ENCODE measurements at places on chromosomes 1 and 21. TPM values are rescaled to one million over a fixed set of nuclear protein-coding genes. Genes with fewer than 3 reads are reported as not detected.

GRCh38 chr1:3229081-3229725 is 160.2 kb downstream of the PRDM16 start:
- no peaks in the 10 kb centered on the region for H3K36me3 ChIP-seq
- no peak overlapping the region for H3K27ac ChIP-seq
- H3K4me3 ChIP-seq: no peak overlapping the region
- no peaks in the 10 kb centered on the region for H3K27me3 ChIP-seq
- H3K4me1 ChIP-seq: peaks cover 32% of the 10 kb centered on the region

DNA sequence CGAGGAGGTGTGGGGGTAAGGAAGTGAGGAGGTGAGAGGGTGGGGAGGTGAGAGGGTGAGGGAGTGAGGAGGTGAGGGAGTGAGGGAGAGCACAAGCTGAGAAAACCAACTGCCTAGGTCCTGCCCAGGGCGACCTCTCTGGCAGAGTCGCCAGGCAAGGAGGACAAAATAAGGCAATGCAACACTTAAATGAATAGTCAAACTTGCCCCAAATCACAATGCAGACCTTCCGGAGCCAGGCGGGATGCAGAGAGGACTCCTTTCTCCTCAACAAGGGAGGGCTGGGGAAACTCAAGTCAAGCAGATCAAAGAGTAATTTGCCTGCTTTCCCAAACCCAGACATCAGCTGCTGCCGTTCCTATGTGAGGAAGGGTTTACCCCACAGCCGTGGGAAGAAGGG is 86.0 kb downstream of the CCDC185 start:
- H3K27me3 ChIP-seq: no peaks in the 10 kb centered on the region
- H3K4me3 ChIP-seq: no peak overlapping the region
- H3K36me3 ChIP-seq: no peaks in the 10 kb centered on the region
- no peaks in the 10 kb centered on the region for H3K4me1 ChIP-seq
- DNase-seq: no peak

GRCh38 chr1:196180847-196181593 is 427.2 kb downstream of the KCNT2 start:
- DNase-seq: no peak
- no peaks in the 10 kb centered on the region for H3K27me3 ChIP-seq
- H3K4me1 ChIP-seq: no peaks in the 10 kb centered on the region
- H3K27ac ChIP-seq: no peak overlapping the region
- no peaks in the 10 kb centered on the region for H3K36me3 ChIP-seq
- H3K4me3 ChIP-seq: no peak overlapping the region

- no peaks in the 10 kb centered on the region for H3K36me3 ChIP-seq
- H3K4me3 ChIP-seq: no peak overlapping the region
- no peak for DNase-seq
- H3K27me3 ChIP-seq: no peaks in the 10 kb centered on the region
Observed at GRCh38 chr1:154006136-154006535, 15.6 kb downstream of the RPS27 start.

DNA sequence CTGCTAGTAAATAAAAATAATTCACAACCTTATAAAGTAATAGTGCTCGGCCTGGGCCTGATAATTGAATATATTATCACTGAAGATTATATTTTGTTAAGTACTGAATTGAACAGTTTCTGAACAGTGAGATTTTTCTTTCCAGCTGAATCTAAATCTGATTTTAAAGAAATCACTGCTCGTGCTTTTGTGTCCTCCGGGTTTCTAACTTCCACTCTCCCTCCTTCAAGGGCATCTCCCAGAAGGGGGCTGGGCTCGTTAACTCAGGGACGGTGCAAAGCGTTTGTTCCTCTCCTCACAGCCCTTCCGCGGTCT is 823 bp upstream of the KIF1B start:
- no peak for DNase-seq
- no peaks in the 10 kb centered on the region for H3K36me3 ChIP-seq
- peaks cover 29% of the 10 kb centered on the region for H3K4me1 ChIP-seq
- no peaks in the 10 kb centered on the region for H3K27me3 ChIP-seq
- H3K4me3 ChIP-seq: peak overlapping the region; percentile 96
- H3K27ac ChIP-seq: peak overlapping the region; percentile 100

GRCh38 chr1:172089768-172090510 is 248.6 kb downstream of the DNM3 start:
- H3K27ac ChIP-seq: no peak overlapping the region
- no peak for DNase-seq
- no peak overlapping the region for H3K4me3 ChIP-seq
- no peaks in the 10 kb centered on the region for H3K36me3 ChIP-seq

GRCh38 chr1:47983691-47984090 is 13.5 kb downstream of the TRABD2B start:
- H3K36me3 ChIP-seq: no peaks in the 10 kb centered on the region
- DNase-seq: no peak
- no peaks in the 10 kb centered on the region for H3K27me3 ChIP-seq
- peaks cover 4% of the 10 kb centered on the region for H3K4me1 ChIP-seq
- no peak overlapping the region for H3K4me3 ChIP-seq

DNA sequence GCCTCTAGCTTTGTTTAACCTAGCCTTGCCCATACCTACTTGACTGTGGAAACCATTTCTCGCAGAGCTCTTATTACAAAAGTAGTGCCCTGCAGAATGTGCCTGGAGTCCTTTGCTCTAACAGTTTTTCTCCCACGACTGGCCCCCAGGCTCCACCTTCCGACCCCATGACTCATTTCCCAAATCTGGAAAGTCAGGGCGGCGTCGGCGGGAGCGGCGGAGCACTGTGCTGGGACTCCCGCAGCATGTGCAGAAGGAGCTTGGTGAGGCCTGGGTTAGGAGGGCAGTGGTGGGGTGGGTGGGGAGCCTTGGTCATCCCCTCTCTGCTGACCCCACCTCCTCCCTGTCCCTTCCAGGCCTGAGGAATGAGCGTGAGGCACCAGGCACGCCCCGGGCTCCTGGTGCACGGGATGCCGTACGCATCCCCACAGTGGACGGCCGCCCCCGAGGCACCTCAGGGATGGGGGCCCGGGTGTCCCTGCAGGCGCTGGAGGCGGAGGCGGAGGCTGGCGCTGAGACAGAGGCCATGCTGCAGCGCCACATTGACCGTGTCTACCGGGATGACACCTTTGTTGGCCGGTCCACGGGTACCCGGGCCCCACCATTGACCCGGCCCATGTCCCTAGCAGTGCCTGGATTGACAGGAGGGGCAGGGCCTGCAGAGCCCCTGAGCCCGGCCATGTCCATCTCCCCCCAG is 47.5 kb downstream of the YARS1 start:
- DNase-seq: no peak
- no peaks in the 10 kb centered on the region for H3K27me3 ChIP-seq
- peaks cover 8% of the 10 kb centered on the region for H3K36me3 ChIP-seq
- H3K27ac ChIP-seq: no peak overlapping the region

DNA sequence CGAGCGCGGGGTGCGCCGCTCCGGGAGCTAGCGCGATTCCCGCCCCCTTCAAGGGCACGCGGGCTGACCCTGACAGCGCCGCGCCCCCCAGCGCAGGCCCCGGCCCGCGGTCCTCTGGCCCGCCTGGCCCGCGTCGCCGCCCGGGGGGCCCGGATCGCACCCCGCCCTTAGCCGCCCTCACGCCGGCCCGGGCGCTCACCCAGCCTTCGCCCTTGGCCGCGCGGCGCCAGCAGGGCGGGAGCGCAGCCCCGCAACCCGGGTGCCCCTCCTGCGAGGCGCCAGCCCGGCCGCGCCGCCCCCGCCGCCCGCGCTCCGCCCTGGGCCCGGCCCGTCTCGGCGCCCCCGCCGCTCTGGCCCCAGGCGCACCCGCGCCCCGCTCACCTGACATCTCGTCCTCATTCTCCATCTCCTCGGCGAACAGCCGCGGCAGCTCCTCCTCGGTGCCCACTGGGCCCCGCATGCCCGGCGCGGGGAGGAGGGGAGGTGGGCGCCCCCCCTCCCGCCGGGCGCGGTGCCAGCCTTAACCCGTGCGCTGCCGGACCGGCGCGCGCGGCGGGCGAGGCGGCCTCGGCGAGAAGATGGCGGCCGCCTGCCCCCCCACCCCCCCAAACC is 451 bp downstream of the CHD5 start:
- H3K27ac ChIP-seq: no peak overlapping the region
- peaks cover 14% of the 10 kb centered on the region for H3K4me1 ChIP-seq
- no peak for DNase-seq
- H3K36me3 ChIP-seq: no peaks in the 10 kb centered on the region
- H3K4me3 ChIP-seq: peak overlapping the region; percentile 65

The RAP1GAP gene
- 0.27 TPM for total RNA-seq

The HFM1 gene
- not detected for total RNA-seq

All from thoracic aorta (tissue), 2 donors.